ENCODE measurements at places on chromosomes 2 and 18.

- no peak for ATAC-seq
These were observed 31.8 kb downstream of the NCK2 start for GRCh38 chr2:105776560-105776928.

- ATAC-seq = no peak
These were observed 6.8 kb downstream of the WDPCP start for GRCh38 chr2:63581298-63581961.

DNA sequence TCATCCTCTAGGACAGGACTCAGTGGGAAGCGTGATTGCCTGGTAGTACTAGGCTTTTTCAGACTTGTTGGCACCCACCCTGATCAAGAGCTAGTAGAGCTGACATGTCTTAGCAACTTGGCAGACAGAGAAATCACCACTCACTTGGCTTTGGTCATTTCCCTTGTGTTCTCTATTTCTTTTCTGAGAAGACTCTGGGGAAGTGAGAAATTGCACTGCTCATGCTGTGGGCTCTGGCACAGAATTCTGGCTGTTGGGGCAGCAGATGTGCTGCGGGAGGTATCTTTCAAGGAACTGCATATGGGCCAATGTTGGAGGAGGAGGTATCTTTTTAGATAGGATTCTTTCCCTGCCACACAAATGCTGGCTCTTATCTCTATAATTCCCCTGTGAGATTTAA, 529.1 kb upstream of the MEX3C start:
- peak; percentile 53 for ATAC-seq

GRCh38 chr2:132429941-132430573, 13.5 kb downstream of the GPR39 start:
- no peak for ATAC-seq

DNA sequence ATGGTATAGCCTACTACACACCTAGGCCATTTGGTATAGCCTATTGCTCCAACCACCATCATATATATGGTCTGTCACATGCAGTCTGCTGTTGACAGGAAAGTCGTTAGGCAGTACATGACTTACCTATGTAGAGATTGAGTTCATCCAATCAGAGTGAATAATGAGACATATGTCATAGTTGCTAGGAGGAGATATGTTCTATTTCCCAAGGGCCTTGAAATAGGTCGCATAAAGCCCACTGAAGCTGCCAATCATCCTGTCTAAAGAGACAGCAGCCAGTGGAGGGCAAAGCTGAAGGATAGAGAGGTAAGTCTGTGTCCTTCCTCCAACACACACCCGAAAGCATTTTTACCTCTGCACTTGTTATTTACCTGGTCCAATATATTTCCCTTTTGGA, 263.4 kb downstream of the PTPRM start:
- ATAC-seq = no peak

DNA sequence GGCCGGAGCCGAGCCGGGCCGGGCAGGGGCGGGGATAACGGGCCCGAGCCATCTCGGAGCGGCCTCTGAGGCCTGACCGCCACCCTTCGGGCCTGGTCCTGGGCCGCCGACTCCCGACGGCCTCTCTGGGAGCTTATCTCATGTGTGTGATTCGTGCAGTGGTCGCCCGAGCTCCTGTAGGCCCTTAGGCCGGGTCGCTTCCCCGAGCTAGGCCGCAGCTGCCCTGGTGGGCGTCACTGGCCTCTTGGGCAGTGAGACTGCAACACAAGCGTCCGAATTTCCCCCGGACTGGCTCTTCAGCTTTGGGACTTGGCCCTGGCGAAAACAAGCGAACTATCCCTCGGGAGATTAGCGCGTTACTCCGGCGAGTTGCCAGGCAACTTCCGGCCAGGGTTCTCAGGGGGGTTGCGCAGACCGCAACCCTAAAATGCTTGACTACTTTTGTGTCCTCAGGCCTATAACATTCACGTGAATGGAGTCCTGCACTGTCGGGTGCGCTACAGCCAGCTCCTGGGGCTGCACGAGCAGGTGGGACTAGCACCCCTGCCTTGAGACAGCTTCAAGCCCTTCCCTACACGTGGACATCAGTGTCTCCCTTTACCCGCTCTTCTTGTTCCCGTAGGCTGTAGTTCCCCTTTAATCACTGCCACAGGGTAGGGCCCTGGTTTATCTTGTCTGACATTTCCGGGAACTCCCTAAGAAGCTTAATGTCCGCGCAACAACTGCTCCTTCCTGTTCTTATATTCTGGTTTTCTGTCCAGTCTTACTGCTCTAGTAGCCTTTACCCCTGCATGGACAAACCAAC, 602 bp downstream of the SNX17 start:
- peak; percentile 62 for ATAC-seq

DNA sequence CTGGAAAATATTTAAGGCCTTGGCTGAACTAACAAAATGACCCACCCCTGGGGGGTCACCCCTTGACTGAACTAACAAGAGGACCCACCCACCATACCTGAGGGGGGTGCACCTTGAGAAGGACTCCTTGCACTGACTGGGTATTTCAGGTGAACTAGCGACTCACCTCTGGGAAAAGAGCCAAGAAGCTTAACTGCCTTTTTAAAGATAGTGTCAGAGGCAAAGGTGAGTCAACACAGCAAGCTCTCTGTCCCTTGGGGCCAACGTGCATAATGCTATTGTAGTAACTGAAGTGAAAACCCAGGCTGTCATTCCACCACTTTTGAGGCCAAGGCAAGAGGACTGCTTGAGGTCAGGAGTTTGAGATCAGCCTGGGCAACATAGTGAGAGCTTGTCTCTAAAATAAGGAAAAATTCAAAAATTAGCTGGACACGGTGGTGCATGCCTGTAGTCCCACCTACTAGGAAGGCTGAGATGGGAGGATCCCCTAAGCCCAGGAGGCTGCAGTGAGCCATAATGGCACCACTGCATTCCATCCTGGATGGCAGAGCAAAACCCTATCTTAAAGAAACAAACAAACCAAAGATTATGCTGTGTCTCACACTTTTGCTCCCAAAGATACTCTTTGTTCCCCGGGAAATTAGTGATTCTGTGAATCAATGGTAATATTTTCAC, 36.4 kb upstream of the ZCCHC2 start:
- ATAC-seq = peak; percentile 41

DNA sequence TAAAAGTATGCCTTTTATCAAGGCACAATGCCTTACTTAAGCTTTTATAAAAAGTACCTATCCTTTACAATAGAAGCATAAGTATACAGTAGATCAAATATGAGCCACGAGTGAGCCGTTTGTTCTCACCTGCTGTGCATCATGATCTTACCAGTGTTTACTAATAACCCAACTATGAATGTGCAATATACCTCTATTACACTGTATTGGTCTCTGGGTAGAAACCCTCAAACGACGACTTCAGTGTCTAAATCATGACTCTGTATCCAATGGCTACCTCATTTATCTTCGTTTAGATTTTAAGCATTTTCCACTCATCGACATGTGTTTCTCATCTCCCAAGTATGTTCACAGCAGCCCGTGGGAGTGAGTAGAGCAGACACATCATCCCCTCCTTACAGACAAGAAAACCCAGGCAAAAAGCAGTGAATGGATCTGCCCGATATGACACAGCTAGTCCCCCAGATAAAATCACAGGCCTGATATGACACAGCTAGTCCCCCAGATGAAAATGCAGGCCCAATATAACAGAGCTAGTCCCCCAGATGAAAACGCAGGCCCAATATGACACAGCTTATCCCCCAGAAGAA, 279.8 kb downstream of the TNS1 start:
- ATAC-seq = no peak

DNA sequence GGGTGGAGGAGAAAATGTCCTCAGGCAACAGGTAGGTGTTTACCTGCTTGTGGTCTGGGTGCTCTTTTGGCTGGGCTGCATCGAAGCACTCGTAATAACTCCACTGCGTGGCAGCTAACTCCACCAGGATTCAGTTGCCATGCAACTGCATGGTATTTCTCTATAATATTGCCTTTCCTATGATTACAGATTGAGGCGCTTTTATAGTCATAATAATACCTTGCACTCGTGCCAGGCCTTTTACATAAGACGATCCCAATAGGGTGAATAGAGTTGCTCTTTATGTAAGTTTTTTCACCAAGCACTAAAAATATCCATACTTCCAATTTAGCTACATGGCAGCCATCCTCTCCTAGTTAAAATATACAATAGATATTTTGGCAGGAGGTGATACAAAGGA, 19.7 kb upstream of the NYAP2 start:
- ATAC-seq = no peak

DNA sequence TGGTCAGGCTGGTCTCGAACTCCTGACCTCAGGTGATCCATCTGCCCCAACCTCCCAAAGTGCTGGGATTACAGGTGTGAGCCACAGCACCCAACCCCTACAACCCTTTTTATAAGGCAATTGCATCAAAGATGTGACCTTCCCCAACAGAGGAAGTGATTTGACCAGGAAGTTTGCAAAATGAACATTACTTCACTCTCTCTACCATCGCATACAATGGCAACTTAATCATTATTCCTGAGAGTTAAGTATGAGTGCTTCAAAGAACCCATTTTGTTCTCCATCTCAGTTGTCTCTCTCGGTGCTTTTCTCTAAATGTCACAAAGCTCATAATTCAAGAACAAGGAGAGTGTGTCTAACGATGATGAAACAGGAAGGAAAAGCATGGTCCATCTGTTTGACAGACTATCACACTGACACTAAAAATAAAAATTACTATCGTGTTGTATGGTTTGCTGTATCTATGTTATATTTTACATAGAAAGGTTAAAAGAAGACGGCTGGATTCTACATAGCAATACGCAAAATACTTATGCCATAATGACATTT, 18.1 kb upstream of the CREG2 start:
- ATAC-seq = no peak

- no peak for ATAC-seq
These were observed 67.7 kb downstream of the MCFD2 start for GRCh38 chr2:46847726-46848412.

GRCh38 chr18:46322411-46322891, 218.3 kb downstream of the HAUS1 start:
- no peak for ATAC-seq

DNA sequence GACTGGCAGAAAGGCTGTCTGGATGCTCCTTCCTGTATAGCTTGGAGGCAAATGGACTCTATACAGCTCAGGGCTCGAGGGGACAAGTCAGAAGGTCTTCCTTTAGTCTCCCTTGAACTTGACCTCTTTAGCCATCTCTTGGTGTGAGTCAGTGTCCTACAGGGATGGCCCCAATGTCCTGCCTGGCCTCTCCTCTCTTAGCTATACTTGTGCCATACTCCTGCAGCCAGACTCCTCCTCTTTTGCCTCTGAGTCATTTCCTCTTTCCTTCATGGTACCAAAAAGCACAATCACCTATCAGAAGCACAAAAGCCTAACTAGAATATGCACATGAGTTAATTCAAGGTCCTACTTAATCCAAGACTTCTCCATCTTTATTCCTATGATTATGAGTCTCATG, 112.7 kb downstream of the XRCC5 start:
- no peak for ATAC-seq

GRCh38 chr2:15938803-15939555, 1.4 kb upstream of the MYCN start:
- ATAC-seq = no peak

DNA sequence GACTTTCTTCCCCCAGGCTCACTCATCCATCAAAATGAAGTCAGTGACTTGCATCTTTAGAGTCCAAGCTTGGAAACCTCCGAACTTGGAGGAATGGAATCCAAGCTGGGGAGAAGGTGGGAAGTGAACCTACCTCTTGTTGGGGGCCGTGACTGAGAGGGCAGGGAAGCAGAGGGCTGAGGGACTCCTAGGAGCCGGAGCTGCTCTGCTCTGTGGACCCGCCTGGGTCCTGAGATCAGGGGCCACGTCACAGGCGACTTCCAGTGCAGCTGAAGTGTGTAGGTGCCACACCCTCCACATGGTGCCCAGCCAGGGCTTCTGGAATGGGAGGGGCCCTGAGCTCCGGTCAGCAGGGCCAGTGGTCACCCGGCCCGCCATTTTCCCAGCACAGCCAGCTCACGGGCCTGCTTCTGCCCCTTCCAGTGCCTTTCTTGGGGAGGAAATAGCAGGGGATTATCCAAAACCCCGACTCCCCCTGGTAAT, 63.4 kb upstream of the OTOS start:
- no peak for ATAC-seq

DNA sequence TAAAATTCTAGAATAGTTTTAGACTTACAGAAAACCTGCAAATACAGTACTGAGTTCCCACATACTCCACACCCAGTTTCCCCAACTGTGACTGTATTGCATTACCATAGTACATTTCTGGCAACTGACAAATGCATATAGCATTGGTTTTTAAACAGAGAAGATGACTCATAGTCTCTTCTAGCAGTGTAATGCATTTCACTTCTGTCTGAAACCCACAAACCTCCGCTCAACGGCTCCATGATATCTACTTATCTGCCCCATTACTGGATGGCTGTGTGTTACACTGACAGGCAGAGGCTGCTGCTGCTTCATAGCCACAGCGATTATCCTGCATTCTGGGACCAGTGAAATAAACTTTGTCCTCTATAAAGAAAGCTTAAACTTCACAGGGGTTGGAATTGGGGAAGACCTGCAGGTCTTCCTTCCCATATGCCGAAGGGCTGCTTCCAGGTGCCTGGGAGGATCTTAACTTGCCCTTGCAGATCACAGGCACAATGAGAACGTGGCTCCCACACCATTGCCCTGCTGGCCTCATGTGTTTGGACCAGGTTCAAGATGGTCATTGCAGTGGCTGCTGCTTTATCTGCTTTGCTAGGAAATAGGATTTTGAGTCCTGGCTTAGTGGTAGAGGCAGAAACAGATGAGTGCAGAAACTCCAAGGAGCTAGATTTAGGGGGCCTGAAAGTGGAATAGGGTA, 742.6 kb upstream of the HS6ST1 start:
- ATAC-seq = no peak

DNA sequence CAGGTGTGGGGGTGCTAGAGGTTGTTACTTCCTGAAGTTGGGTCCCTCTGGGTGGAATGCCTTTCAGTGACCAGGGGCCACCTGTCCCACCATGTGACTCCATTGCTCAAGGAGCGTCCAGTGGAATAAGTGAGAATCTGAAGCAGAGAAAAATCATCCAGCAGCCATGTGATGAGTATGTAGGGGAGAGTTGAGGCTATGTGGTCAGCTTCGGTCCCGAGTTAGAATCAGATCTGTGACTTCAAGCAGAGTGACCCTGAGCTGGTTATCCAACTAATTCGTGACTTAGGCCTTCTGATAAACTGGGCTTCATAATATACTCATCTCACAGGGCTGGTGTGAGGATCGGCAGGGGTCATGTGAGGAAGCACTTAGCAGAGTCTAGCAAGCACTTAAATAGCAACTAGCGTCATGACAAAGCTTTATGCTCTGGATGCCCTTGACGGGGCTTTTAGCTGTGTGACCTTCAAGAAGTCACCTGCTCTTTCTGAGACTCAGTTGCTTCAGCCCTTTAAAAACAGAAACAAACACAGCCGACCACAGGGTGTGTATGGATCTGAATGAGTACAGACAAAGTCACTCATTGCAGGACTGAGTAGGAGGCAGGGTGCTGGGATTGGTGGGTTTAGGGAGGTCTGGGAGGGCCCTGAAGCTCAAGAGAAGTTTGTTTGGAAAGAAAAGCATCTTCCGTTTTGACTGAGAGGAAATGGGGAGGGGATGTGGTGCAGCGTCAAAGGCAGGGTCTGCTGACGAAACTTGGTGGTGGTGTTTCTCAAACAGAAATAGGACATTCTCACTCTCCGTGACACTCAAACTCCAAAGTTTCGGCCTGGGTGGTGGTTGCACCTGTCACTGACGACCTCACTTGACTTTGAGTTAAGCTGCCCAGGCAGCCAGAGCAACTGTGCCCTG, 264.0 kb upstream of the CXCR4 start:
- peak; percentile 94 for ATAC-seq
